ENCODE measurements at places on chromosomes 7 and 10. TPM values are rescaled to one million over a fixed set of nuclear protein-coding genes. Genes with fewer than 3 reads are reported as not detected.

DNA sequence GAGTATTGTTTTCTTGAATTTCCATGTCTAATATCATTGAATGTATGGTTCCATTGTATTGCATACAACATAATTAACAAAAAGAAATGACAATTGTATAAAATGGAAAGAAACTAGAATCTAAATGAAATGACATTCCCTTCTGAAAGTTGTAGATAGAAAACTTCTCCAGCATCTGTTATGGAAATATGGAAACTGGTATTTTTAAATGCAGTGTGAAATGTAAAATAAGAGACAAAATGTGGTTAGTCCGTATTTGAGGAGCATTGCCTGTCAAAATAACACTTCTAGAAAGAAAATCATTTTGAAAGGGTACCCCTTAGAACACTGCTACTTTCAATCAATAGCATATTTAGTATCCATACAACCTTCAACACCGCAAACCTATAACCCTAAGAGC is 286.3 kb upstream of the CELF2 start:
- H3K27ac ChIP-seq: no peak overlapping the region
- no peak overlapping the region for H3K4me3 ChIP-seq
- no peaks in the 10 kb centered on the region for H3K36me3 ChIP-seq
- H3K4me1 ChIP-seq: no peaks in the 10 kb centered on the region
- no peak for DNase-seq
- no peaks in the 10 kb centered on the region for H3K27me3 ChIP-seq

Gene SFTPA1
- not detected for total RNA-seq

DNA sequence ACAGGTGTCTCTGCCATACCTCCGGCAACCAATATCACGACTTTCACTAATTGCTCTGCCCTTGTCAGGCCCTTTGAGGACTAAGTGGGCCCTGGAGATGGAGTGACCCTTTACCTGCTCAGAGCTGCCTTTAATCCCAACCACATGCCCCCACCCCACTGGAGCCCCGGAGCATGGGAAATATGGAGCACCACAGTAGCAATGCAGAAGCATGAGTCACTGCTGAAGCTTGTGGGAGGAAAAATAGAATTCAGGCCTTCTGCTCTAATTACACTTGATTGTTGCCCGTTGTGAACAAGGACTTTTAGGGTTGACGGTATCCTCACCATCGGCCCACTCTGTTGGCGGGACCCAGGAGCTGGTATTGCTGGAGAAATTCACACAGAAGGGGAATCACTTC is 52.5 kb upstream of the FRMD4A start:
- H3K4me1 ChIP-seq: peaks cover 5% of the 10 kb centered on the region
- no peak overlapping the region for H3K27ac ChIP-seq
- no peaks in the 10 kb centered on the region for H3K27me3 ChIP-seq
- DNase-seq: no peak
- no peaks in the 10 kb centered on the region for H3K36me3 ChIP-seq
- H3K4me3 ChIP-seq: no peak overlapping the region

GRCh38 chr7:5322621-5323410 is 40.1 kb downstream of the SLC29A4 start:
- H3K4me3 ChIP-seq: no peak overlapping the region
- H3K4me1 ChIP-seq: no peaks in the 10 kb centered on the region
- no peak overlapping the region for H3K27ac ChIP-seq
- H3K27me3 ChIP-seq: no peaks in the 10 kb centered on the region

DNA sequence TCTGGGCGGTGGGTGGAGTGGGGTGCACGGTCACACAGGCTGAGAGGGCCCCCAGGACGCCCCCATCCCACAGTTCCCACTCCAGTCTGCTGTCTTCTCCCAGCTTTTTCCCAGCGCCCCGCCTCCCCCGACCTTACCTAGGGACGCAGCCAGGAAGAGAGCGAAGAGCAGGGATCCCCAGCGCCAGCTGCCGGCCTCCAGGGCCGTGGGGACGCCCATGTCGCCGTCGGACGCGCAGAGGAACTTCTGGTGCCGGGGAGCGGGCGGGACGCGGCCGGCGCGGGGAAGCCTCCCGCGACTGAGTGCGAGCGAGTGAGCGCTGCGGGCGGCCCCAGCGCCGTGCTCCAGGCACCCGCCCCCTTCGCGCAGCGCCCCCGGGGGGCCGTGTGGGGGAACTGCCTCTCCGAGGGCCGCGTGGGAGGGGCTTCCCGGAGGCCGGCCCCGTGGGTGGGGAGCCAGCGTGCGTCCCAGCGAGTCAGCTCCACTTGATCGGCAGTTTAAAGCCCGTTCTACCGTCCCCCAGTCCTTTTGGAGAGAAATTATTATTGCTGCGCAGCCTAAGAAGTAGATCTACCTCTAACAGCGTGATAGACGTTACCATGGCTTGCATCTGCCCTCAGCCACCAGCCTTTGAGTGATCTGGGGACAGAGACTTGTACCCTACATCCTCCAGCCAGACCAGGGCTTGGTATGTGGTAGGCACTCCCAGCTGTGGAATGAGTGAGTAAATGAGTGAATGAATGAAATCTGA is at the start of gene VSIR:
Gene VSIR, minus strand, starts transcription at position 300 of the 751 bp plus-strand sequence. Its CDS starts 81 bp downstream, at position 219.
- H3K27me3 ChIP-seq: no peaks in the 10 kb centered on the region
- H3K27ac ChIP-seq: peak within 1 kb of the TSS; percentile 71
- DNase-seq: peak; percentile 85
- peak within 1 kb of the TSS; percentile 46 for H3K4me3 ChIP-seq

Gene TMEM273
- total RNA-seq: 3.6 TPM
